Activated CD4-positive, CD25-positive, alpha-beta regulatory T cell (primary cell): ENCODE measurements at places on chromosomes 6 and 20.
A peak's percentile ranks its signal among the peaks of the same experiment; 100 is the strongest.

- peak; percentile 15 for DNase-seq
Observed at GRCh38 chr20:41329435-41330342, 10.9 kb upstream of the LPIN3 start.

DNA sequence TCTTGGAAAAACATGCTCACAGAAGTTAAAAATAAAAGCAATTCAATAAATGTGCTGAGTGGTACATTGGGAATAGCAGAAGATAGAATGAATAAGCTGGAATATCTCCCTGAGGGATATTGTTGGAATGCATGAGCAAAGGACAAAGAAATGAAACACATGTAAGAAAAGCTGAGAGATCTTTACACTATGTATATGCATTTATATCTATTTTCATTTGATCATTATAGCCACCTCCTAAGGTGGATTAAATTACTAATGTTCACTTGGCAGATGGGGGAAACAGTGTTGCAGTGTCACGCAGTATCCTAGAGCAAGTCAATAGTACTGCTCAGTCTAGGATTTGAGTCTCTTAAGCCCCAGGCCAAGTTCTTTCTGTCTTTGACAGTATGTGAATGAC is 542.0 kb upstream of the MARCKS start:
- no peak for DNase-seq

DNA sequence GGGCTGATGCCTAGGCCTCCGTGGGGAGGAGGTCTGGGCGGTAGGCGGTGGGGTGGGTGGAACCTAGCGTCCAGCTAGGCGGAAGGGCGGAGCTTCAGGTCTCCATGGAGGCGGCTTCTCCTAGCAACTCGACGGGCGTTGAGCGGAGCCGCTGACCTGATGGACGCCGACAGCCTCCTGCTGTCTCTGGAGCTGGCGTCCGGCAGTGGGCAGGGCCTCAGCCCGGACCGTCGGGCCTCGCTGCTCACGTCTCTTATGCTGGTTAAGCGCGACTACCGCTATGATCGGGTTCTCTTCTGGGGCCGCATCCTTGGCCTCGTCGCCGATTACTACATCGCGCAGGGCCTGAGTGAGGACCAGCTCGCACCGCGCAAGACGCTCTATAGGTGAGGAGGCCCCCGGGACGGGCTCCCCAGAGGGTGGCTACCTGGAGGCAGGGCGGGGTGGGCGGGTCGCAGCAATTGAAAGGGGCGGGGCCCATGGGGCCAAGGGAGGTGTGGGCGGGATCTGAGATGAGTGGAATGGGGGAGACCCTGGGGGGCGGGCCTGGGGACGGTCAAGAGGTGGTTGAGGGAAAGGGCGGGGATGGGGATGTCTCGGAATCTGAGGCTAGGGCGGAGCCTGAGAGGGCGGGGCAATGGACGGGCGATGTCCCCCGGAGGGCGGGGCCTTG is at the start of gene RSPH9:
Gene RSPH9, plus strand, starts transcription at position 97 of the 673 bp plus-strand sequence. Its CDS starts 63 bp downstream, at position 160.
- peak; percentile 44 for DNase-seq

DNA sequence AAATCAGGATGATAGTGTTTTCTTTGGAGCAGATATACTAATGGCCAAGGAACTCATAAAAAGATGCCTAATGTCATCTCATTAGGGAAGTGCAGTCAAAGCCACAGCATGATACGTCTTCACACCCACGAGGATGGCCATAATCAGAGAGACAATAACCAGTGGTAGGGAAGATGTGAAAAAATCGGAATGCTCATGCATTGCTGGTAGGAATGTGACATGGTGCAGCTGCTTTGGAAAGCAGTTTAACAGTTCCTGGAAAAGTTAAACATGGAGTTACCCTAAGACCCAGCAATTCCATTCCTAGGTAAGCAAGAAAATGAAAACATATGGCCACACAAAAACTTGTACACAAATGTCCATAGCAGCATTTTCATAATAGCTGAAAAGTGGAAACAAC is 29.9 kb downstream of the BCAS1 start:
- DNase-seq: no peak

DNA sequence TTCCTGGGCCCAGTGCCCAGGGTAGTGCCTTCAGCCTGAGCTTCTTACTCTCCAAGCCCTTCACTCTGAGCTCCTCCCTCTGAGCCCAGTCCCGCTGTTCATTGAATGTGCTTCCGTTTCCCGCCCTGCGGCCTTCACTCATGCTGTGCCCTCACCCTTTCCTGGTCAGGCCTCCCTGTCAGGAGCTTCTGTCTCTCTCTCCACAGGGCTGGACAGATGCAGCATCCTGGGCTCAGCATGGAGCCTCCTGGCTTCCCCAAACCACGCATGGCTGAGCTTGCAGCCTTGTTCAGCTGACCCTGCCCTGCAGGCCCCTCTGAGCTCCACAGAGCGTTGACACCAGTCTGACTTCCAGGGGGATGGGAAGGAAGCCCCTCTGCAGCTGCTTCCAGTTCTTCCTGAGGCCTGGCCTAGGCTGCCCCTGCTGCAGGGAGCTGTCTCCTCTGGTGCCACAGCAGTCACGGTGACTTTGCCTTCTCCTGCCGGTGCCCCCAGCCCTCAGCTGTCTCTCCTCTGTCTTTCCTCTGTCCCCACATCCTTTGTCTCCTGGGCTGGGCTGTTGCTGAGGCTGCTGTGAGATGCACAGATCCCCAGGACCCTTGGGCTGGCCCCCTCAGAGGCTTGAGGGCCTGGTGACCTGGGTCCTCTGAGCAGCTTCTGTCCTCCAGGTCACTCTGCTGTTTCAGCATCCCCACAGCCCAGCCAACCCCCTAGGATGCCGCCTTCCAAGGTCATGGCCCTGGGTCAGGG is 7.9 kb upstream of the MYT1 start:
- DNase-seq: no peak
